ENCODE measurements at places on chromosomes 7 and 10. TPM values are rescaled to one million over a fixed set of nuclear protein-coding genes. Genes with fewer than 3 reads are reported as not detected.

DNA sequence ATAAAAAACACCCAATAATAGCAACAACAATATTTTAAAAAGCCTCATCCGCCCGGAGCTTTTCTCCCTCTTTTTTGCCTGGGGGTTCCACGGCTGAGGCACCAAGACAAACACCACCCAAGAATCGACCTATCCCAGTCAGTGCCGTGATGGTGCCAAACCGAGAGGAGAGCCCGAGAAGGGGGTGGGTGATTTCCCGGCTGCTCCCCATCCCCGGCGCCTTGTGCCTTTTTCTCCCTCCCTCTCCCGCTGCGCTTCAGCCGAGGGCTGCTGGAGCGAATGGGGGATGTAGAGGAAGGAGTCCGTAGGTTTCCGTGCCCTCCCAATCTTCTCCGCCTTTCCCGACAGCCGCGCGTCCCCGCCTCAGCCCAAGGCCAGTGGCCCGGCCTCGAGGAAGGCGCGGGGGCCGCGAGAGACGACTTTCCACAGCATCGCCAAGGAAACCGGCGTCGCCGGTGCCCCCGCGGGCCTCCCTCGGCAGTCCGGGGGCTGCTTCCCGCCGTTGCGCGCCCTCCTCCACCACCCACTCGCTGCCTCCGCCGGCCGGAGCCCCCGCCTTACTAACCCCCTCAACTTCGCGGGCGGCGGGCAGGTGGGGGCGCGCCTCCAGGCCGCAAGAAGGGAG lies 1.3 kb downstream of the EGR2 start:
- ATAC-seq: no peak

- ATAC-seq: no peak
Measured at GRCh38 chr10:14010101-14010558, 320.6 kb downstream of the FRMD4A start.

DNA sequence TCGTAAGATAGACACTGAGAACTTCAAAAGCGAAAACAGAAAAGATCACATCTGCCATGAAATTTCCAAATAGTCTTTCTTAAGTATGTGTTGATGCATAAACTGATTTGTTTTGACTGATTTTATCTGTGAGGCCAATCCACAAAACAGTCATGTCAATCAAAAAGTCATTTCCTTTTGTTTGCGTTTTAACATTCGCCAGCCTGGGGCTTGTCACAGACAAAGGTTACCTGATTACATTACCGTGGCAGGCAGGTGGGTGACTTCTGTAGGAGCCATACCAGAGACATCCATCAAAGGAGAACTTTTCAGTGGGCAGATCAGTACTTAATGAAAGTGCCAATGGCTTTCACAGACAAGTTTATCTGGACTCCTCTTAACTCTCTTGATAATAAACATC lies 45.5 kb upstream of the BET1 start:
- no peak for ATAC-seq

GRCh38 chr10:29098423-29098822 lies 190.4 kb upstream of the LYZL1 start:
- ATAC-seq: no peak

- no peak for ATAC-seq
Measured at GRCh38 chr10:100319707-100320402, 10.2 kb downstream of the PKD2L1 start.

DNA sequence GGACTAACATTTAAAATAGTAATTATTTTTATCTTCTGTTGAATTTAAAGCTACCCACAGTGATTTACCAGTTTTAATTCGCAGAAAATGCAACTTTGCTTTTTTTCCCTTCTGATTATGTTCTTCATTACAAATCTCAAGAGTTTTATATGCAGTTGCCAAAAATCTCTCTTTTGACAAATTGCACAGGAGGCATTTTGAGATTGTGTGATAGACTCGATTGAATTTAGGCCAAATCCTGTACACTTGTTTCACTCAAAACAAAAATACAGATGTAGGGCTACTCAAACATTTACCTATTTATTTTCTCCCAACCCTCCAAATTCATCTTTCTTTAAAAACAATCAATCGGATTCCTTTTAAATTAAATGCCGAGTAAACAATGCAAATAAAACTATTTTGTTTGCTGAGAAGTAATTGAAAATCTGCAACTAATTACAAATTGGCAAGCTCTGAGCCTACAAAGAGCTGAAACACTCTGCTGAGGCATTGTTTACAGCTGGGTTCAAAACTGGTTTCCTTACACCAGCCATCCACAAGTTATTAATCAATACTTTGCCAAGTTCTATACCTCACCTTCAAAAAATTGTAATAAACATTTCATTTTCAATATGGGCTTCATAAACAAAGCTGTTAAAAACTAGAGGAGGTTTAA lies 214.9 kb upstream of the TCF7L2 start:
- no peak for ATAC-seq

DNA sequence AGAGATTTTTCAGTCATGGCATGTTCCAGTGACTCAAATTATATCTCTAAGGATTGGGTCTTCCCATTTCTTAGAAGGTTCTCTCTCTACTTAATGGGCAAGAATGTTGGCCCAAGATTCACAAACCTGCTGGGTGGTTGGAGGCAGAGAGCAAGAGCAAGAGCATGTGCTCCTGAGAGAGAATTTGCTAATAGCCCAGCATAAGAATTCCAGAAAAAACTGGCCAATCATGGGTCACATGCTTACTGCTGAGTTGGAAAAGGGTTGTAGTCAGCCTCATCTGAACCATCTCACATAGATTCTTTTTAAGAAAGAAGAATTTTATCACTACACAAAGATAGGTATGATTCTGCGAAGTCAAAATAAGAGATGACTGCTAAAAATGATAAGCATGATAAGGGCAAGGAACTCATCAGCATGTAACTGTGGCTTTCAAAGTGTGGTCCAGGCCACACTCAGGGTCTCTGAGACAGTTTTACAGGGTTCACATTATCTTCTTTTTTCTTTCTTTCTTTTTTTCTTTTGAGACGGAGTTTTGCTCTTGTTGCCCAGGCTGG lies 8.2 kb upstream of the VCL start:
- no peak for ATAC-seq

- ATAC-seq: no peak
Measured at GRCh38 chr10:125081931-125082330, 78.4 kb downstream of the CTBP2 start.

GRCh38 chr10:85612833-85613232 lies 753.8 kb downstream of the GRID1 start:
- ATAC-seq: peak; percentile 56

DNA sequence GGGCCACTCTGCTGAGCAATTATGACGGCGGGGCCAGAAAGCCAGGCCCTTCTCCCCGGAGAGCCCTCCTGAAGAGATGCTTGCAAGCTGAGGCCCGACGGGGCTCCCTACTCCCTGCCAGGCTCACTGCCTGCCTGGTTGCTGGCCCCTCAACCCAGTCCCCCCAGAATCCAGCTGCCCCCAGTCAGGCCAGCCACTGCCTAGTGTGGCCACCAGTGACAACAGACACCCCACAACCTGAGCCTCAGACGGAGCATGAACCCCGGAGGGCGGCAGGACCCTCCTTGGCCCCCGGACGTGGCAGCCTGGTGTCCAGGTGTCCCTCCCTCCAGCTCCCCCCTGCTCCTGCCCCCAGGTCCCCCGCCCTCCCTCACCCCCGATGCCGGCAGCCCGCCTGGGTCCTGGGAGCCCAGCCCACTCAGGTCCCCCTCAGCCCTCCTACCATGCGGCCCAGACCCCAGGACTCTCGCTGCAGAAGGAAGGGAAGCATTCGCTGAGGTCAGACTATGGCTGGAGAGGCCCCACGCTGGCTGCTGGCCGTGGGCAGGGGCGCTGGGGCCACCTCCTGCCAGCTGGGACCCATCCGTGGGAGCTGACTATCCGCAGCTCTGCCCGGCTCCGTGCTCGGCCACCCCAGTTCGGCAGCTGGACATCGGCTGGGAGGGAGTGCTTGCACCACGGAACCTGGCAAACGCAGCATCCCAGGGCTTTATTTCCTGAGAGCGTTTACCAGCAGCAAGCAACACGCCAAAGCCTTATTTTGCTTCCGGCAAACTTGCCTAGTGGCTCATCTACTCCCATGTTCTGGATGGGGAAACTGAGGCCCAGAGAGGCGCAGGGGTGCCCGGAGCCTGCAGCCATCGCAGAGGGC lies 89.8 kb downstream of the UNCX start:
- ATAC-seq: no peak

DNA sequence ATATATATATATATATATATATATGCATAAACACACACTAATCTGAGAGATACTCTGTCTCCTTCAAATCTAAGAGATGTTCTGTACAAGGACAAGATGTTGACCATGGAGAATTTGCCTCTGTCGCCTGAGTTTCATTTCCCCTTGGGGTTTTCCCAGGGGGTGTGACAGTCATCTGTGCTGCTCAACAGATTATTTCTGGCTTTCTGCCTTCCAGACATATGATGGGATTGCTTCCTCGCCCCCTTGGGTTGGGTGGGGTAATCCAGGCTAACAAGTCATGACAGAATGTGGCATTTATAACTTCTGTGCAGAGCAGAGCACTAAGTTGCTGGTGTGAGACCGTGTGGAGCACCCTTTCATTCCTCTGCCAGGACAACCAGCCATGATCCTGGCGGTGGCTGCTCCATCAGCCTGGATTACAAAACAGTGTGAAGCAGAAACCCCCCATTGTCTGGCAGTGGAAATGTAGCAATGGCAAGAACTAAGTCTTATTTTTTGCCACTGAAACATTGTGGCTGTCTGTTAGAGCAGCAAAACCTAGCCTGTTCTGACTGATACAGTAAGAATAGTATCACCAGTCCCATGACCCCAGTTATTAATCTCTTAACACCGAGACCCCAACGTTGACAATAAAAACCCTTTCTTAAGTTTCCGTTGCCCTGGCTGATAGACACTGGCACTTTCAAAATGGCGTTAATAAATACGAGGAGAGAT lies 13.7 kb upstream of the USP6NL start:
- no peak for ATAC-seq

DNA sequence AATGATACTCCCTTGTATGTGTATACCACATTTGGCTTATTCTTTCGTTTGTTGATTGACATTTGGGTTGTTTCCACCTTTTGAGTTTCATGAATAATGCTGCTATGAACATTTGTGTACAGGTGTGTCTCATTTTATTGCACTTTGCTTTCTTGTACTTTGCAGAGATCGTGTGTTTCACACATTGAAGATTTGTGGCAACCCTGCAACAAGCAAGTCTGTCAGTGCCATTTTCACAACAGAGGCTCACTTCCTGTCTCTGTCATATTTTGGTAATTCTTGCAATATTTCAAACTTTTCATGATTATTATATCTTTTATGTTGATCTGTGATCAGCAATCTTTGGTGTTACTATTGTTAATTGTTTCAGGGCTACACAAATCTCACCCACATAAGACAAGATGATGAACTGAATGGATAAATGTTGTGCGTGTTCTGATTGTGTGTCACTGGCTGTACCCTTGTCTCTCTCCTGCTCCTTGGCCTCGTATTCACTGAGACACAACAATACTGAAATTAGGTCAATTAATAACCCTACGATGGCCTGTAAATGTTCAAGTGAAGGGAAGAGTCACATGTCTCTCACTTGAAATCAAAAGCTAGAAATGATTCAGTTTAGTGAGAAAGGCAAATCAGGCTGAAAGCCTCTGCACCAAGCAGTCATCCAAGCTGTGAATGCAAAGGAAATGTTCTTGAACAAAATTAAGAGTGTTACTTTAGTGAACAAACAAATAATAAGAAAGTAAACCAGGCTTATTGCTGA lies 133.6 kb upstream of the JCAD start:
- ATAC-seq: no peak

DNA sequence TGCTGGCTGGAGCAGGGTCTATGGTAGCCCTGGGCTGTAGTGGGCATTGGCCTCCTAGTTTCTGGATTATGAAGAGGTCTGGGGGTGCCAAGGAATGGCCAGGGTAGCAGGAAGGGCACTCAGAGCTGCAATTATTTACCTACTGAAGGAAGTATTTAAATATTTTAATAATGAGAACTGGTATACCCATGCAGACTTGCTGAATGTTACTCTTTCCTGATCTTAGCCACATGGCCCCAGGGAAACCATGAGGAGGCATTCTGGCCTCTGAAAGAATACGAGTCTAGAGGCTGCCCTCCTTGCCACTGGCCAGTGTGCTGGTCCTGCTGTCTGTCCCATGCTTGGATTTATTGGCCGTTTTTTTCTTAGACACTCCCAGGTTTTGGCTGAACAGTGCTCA lies 599.7 kb downstream of the LRMDA start:
- no peak for ATAC-seq

GRCh38 chr10:3172081-3172445 lies 519 bp downstream of the PITRM1 start:
- ATAC-seq: peak; percentile 18

DNA sequence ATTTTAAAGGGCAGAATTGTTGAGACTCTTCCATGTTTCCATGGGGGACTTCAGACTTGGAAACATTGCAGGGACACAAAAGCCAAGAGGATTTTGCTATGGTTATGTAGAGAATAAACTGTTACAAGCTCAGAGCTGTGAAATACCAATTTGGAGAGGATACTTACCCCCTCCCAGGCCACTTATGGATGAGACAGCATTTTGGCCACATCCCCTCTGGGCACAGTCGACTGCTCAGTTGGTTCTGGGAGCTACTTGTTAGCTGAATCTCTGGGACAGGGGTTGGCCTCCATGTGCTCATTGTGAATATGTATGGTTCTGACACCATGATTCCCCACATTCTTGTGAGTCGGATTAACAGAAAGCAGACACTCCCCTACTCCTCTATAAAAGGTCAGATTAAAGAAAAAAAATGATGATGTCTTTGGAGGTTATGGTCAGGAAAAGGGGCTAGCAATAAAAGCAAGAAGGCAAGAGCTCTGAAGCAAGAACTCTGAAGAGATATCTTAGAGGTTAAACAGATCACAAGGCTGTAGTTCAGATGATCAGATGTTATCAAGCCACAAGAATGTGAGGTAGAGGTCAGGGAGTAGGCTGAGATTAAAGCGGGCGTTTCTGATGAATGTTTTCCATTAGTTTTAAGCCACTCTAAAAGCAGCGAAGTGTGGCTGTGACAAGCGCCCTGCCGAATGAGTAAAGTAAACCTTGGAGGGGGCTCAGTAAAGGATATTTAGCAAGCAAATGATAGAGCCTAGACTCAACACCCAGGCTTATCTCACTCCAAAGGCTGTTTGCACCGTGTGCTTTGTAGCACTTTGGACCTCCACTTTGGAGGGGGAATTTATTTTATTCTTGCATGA lies 17.2 kb downstream of the STAMBPL1 start:
- ATAC-seq: peak; percentile 71

GRCh38 chr10:13617116-13617515 lies 30.4 kb downstream of the PRPF18 start:
- ATAC-seq: no peak

- peak; percentile 2 for ATAC-seq
Measured at GRCh38 chr10:131901181-131901829, 497 bp downstream of the PPP2R2D start.

GRCh38 chr7:99473315-99473596 lies 566 bp downstream of the ZNF789 start:
- ATAC-seq: peak; percentile 6

GRCh38 chr7:23396222-23397015 lies 73.9 kb downstream of the IGF2BP3 start:
- no peak for ATAC-seq

GRCh38 chr10:6065835-6066234 lies 3.7 kb upstream of the IL2RA start:
- peak; percentile 13 for ATAC-seq

The PRLHR gene
- not detected for total RNA-seq

The WDR86 gene
- total RNA-seq: 0.45 TPM

The IGF2BP3 gene
- 0.42 TPM for total RNA-seq

The WNT2 gene
- total RNA-seq: not detected

The CYP3A7 gene
- not detected for total RNA-seq

The FKBP9 gene
- total RNA-seq: 1.7 TPM

The DLX5 gene
- total RNA-seq: not detected

The BCAP29 gene
- total RNA-seq: 33.3 TPM

The PLOD3 gene
- 55.6 TPM for total RNA-seq

The SPDYE3 gene
- not detected for total RNA-seq

The COL17A1 gene
- total RNA-seq: not detected

The SLC26A3 gene
- total RNA-seq: not detected

Measured in activated T-helper 17 cell treated with anti-CD3 and anti-CD28 coated beads, Interleukin-2, amount 50 U/mL, for 72 hours (primary cell).